ENCODE measurements at places on chromosomes 7 and 10.

GRCh38 chr7:6178298-6179029, 94.0 kb downstream of the CYTH3 start:
- no peak for DNase-seq

GRCh38 chr7:139118805-139119485, 9.4 kb upstream of the ZC3HAV1 start:
- DNase-seq, result no peak

GRCh38 chr7:19336836-19337383, 191.7 kb upstream of the FERD3L start:
- DNase-seq, result no peak

GRCh38 chr7:20793694-20794394, 7.2 kb upstream of the SP8 start:
- no peak for DNase-seq

GRCh38 chr7:25580141-25580540, 351.9 kb upstream of the NPVF start:
- DNase-seq, result no peak

DNA sequence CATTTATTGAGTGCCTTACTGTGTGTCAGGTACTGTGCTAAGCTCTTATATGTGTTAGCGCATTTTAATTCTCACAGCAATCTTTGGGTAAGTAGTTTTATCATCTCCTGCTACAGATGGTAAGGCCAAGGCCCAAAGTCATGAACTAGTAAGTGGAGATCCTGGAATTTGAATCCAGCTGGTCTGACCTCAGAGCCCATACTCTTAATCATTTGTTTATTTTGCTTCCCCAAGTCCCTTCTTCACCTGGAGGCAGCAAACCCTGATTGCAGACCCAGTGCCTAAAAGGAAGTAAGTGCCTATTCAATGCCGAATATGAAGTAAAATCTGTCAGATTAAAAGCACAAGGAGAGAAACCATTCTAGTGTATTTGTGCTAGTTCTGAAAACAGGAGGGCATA, 182.9 kb upstream of the TCF7L2 start:
- no peak for DNase-seq

DNA sequence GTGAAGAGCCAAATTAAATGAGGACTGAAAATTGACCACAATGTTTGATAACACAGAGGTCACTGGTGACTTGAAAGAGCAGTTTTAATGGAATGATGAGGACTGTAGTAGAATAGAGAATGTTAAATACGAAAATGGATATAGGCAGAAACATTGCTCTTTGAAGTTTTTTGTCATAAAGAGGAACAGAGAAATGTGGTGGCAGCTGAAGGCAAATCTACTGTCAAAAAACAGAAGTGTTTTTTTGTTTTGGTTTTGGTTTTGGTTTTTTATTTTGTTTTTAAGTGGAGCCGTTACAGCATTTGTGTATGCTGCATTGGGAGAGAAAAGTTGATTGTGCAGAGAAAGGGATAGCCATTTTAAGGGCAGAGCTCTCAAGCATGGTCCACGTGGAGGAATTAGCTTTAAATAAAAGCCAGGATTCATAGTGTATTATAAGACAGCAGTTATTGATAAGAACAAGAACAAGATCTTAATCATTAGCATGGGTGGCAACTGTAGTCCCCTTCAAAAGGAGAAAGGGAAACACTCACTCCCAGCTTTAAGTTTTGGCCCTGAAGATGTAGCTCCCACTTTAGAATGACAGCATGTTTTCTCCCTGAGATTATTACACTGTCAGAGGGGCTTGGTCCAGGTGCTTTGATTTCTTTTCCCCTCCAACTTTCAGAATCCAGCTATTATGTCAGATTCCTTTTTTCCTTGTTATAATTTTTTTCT, 156.7 kb upstream of the BET1 start:
- no peak for DNase-seq

DNA sequence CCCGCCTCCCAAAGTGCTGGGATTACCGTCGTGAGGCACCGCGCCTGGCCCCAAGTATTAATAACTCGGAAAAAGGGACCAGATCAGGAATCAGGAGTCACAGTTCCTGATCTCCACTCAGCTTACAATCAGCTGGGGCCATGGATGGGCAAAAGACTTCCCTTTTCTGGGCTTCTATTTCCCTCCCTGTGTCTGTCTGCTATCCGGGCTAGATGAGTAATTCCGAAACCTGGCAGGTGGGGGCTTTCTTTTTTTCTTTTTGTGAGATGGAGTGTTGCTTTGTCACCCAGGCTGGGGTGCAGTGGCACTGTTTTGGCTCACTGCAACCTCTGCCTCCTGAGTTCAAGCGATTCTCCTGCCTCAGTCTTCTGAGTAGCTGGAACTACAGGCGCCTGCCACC, 11.6 kb downstream of the RPS24 start:
- no peak for DNase-seq
